ENCODE measurements at places on chromosomes 16 and 17.
A peak's percentile ranks its signal among the peaks of the same experiment; 100 is the strongest.

DNA sequence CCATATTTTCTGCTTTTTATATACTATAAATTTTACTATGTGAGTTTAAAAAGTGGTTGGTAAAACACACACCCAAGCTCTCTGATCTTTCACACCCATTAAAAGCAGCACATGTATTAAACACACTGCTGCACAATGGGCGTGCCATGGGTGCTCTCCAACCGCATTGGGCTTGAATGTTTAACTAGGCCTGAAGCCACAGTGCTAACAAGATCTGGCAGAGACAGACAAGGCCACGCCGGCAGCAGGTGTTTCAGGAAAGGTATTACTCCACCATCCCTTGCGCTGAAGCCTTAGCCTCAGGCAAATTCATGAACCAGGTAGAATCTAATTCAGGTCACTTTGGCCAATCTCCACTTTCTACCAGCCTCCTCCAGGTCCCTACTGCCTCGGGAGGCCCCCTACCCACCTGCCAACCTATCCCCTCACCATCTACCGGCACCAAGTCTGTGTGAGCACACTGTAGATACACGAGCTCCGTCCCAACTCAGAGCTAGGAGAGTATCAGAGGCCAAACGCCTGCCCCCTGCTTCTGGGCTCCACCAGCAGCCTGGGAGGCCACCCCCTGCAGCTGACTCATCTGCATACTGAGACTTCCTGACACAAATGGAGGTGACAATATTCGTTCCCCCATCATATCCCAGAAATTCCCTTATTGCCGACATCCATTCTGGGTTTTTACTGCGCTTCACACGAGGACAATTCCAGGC is 95.0 kb downstream of the ADCY9 start:
- DNase-seq = no peak

DNA sequence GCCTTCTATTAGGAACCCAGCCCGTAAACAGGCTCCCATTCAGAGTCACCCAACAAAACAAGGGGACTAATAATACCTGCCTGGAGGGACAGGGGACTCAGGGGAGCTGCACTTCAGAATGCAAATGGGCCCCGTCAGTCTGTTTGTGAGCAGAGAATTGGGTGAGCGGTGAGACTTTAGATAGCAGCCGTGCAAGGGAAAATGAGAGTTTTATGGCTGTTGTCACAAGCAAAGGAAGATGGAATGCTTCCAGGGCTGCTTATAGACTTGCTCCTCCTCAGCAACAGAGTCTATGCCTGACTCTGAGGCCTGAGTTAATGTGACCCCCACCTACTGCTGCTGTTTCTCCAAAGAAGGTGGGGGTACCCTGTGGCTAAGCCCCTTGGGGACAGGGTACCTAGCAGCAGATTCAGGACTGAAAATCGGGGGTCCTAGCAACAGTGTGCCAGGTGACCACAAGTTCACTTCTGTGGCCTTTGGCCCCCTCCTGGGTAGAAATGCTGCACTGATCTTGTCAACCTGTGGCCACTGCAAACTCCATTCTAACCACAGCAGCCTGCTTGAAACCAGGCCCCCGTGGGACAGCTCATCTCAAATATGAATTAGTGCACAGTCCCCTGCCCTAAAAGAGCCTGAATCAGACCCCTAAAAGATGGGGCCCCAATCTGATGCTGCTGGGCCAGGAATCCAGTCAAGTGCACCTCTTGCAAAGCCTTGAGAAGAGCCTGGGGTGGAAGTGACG is 126.4 kb downstream of the C16orf78 start:
- no peak for DNase-seq

GRCh38 chr16:7182510-7183109 is 150.0 kb upstream of the RBFOX1 start:
- peak; percentile 52 for DNase-seq

DNA sequence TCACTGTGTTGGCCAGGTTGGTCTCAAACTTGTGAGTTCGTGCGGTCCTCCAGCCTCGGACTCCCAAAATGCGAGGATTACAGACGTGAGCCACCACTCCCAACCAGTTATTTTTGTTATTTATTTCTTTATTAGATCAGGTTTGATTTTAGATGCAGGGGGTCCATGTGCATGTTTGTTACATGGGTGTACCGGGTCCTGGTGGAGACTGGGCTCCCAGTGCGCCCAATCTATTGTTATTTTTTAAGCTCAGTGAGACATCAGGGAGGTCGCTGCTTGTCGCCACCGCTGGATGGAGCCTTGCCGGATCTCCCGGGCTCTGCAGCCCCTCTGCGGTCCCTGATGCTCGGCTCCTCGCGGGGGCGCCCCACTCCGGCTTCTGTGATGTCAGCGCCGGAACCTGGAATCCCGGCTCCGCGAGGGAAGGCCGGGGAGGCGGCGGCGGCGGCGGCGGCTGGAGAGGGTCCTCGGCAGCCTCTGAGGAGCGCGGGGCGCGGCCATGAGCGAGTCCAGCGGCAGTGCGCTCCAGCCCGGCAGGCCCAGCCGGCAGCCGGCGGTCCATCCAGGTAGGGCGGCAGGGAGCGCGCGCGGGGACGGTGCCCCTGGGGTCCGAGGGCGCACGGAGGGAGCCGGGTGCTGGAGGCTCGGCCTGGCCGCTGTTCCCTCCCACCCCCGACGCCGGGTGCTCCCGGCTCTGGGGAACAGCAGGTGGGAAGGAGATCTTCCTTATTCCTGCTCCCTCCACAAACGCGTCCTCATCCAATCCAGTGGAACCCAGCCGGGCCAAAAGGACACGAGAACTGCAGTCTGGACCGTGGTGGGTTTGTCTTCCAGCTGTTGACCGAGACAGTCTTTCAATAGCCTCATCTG is at the start of gene TMC7:
Gene TMC7 (plus strand): TSS at position 370 of the 870 bp plus-strand sequence. CDS start 130 bp downstream, at position 500.
- peak; percentile 71 for DNase-seq

DNA sequence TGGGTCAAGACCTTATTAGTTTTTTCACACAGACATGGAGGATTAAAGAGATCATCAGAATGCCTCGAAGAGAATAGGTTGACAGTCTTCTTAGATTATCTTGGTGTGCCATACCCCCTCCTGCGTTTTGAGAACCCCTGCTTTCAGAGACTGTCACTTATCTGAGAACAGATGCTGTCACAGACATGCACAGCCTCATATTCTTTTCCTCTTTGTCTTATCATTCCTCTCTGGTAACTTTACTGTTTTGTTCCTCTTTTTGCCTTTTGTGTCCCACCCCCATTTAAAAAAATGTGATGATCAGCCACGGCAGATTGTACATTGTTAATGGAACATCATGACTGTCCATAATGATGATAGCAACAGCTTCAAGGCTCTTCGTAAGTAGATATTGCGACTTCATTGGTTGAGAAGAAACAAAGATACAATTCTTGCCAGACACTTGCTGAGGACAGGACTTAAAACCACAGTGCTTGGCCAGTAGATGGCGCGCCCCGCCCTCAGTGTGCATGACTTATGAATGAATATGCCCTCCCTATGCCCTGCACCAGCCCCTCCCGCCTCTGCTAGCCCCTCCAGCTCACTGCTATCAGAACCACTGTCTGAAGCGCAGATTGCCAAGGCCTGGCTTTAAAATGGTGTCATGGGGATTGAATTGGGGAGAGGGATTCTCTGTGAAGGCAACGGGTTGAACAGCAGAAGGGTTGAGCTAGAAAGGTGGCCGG is 2.6 kb upstream of the PITPNC1 start:
- peak; percentile 91 for DNase-seq

- no peak for DNase-seq
Observed at GRCh38 chr16:76210157-76210556, 67.0 kb upstream of the CNTNAP4 start.

DNA sequence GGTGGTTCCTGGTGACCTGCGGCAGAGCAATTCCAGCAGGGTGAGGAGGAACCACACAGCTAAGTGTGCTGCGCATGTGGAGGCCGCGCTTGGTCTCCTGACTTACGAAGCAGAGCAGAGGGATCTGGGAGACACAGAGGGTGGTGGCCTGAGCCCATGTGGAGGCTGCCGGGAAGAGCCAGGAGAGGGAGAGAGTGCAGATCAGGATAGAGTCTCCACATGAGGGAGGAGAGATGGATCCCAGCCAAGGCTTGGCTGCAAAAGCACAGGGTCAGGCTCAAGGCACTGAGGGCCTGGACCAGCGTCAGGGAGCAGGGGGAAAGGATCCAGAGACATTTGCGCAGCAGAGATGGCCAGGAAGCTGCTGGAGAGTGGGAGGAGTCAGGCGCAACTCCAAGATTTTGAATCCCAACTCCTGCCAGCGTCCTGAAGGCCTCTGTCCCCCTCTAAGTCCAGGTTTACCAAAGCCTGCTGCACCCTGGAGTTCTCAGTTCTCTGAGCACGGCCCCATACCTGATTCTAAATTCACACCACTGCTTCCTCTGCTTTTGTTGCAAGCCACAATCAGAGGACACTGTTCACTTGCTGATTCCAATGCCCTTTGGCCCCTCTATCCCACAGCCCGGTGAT is 11.3 kb upstream of the MLLT6 start:
- DNase-seq = no peak
